ENCODE measurements at places on chromosomes 16 and 17. TPM values are rescaled to one million over a fixed set of nuclear protein-coding genes. Genes with fewer than 3 reads are reported as not detected.

- DNase-seq = no peak
These were observed 129.1 kb downstream of the AIPL1 start for GRCh38 chr17:6305613-6306360.

- peak; percentile 22 for DNase-seq
These were observed 735 bp downstream of the PSMD11 start for GRCh38 chr17:32445074-32445415.

GRCh38 chr16:83912519-83913244, 13.8 kb downstream of the MLYCD start:
- no peak for DNase-seq

The PRRT2 gene
- total RNA-seq = 15.9 TPM

GRCh38 chr16:1102921-1103635, 7.0 kb upstream of the C1QTNF8 start:
- DNase-seq = peak; percentile 91

- no peak for DNase-seq
These were observed 222.4 kb upstream of the AXIN2 start for GRCh38 chr17:65783845-65784334.

The TBX2 gene
- total RNA-seq = 1.2 TPM
